Stimulated activated CD4-positive, alpha-beta T cell treated with anti-CD3 and anti-CD28 coated beads, Interleukin-15, amount 100 ng/mL, for 24 hours (primary cell): ENCODE measurements at places on chromosomes 2 and 18.

DNA sequence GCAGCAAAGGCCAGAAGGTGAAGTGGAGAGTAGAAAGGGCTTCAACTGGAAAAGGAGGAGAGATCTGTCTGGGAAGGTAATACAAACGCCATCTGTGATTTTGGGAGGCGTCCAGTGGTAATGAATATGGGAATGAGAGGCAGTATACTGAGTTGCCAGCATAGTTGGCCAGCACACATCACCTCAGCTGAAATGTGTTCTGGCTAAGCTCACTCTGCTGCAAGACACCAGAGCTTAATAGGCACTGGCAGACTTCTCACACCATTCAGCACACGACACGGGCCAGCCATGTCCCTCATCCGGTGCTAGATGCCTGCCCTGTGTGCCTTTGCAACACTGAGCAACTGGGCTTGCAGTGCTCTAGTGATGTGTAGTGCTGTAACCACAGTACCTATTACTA lies 277.1 kb downstream of the PIEZO2 start:
- no peak for DNase-seq

DNA sequence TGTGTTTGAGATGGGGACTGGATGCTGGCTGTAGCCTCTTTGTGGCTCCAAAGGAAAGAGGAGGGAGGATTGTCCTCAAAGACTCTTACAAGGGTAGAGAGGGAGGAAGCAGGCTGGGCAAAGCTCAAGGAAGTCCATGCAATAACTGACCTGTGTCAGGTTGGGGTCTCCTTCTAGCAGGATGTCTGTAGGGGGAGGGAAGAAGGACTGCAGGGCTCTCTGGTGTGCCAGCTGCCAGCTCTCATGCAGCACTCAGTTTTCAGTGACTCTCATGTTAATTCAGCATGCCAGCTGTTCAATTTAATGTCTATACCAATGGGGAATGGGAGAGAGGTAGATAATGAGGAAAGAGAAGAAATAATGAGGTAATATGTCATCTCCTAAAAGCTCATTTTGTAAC lies 85.3 kb upstream of the RANBP2 start:
- DNase-seq, result no peak

DNA sequence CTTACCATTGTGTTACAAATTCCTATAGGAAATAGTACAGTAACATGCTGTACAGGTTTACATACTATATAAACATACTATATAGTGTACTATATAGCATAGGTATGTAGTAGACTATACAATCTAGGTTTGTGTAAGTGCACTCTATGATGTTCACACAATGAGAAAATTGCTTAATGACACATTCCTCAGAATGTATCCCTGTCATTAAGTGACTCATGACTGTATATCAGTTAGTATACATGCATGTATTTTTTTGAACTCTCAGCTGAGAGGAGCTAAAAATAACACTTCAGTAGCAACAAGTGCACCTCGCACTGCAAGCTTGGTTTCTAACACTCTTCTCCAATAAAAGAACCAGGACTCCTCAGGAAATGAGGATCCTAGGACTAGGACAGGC lies 19.5 kb upstream of the ASXL3 start:
- DNase-seq, result no peak

DNA sequence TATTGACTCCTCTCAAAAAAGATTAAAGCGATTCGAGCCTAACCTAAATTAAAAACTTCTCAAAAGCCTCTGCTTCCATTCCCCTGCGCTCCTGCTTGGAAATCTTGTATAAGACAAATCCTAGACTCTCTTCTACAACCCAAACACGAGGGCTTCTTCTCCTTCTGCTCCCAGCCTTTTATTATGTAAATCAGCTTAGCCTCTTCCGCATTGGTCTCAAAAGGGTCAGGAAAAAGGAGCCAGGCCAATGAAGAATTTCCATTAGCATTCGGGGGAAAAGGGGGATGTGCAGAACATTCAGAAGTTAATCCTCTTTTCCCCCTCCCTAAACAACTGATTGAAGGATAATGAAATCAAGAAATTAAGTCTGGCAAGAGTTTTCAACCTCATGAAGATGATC lies 107.9 kb downstream of the FAM124B start:
- no peak for DNase-seq

DNA sequence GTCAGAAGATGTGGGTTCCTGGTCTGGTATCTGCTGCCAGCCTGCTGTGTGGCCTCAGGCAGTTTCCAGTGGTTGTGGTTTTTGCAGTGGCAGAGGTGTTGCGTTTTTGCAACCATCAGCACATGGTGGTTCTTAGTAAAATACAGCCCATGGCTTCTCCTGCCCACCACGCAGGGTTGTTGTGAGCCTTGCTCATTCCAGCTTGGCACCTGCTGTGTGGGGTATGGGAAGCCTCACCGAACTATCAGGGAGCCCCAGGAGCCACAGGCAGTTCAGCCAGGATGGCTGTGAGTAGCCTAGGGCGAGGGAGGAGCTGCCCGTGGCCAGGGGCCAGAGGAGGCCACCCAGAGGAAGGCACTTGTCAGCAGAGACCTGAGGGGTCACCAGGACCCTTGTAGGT lies 9.8 kb downstream of the ARID5A start:
- no peak for DNase-seq

- no peak for DNase-seq
Observed at GRCh38 chr18:13493079-13493478, 233.3 kb downstream of the FAM210A start.

DNA sequence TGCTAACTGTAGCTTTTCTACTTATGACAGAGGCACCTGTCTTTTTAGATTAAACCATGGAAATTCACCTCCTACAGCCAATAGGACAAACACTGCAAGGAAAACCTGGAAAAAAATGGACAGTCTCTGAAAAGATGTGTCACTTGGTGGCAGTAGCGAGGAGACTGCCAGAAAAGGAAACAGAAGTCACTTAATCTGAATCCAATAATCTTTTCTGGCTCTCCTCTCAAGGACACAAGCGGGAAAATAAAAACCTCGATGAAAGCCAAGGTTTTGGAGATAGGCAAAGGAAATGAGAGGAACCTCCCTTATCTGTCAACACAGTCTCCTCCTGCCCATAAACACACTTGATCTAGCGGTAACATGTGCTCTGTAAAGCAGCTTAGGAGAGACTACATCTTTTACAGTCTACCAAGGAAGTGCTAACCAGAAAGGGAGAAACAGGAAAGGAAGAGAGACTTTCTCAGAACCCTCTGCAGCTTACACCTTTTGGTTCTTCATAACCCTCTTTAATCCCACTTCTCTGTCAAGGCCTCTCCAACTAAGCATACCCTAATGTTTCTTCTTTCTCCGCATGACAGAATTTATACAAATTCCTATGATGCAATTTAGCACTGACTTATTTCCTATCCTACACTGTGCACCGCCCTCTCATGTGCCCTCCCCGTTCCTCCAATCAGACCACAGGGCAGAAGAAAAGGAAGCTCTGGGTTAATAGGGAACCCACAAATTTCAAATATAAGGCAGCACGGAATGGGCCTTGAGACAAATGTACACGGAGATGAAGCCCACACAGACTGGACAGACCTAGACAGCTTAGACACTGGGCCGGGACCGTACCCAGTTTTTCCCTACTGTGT lies 52.8 kb downstream of the CLASP1 start:
- DNase-seq, result peak; percentile 21

DNA sequence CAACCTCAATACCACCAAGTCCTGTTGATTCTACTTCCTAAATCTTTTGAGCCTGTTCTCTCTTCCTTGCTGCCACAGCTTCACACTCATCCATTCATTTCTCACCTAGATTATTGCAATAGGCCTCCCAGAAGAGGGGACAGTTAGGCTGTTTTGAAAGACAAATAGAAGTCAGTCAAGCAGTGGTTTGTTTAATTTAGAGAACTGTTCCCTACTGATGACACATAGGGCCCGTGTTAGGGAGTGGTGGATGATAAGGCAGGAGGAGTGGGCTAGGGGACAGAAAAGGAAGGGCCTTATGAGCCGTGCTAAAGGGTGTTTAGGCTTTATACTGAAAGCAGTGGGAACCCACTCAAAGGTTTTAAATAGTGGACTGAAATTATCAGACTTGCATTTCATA lies 59.6 kb upstream of the ZFP36L2 start:
- no peak for DNase-seq

GRCh38 chr18:57141208-57142129 lies 5.4 kb upstream of the BOD1L2 start:
- no peak for DNase-seq

GRCh38 chr2:222214885-222215284 lies 83.9 kb downstream of the PAX3 start:
- DNase-seq, result no peak

DNA sequence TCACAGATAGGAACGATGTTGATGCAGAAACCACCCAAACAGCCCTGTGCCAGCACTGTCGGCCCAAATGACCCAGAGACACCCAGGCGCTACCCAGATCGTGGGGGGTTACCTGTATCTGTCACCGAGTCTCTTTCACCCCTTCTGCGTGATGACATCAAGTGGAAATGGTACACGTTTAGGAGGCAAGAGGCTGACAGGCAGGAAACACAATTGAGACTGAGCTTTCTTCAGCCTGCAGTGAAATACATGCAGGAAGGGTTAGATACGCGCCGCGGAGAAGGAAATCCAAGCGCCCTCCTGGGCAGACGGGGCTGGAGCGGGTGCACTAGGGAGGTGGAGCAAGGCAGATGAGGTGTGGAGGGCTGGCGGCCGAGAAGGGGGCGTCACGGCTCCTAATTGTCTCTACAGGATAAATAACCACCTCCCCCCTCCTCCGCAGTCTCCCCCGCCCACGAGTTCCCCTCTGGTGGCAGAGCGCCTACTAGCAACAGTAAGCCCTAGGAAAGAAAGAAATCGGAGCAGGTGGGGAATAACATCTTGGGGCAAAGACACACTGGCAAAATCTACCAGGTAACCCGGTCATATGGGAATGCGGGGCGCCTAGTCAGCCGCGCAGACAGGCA lies at the start of gene RNF152:
Gene RNF152 (minus strand): TSS at position 325 of the 626 bp plus-strand sequence. CDS start 76,544 bp downstream, outside the sequence.
- DNase-seq, result peak; percentile 35

DNA sequence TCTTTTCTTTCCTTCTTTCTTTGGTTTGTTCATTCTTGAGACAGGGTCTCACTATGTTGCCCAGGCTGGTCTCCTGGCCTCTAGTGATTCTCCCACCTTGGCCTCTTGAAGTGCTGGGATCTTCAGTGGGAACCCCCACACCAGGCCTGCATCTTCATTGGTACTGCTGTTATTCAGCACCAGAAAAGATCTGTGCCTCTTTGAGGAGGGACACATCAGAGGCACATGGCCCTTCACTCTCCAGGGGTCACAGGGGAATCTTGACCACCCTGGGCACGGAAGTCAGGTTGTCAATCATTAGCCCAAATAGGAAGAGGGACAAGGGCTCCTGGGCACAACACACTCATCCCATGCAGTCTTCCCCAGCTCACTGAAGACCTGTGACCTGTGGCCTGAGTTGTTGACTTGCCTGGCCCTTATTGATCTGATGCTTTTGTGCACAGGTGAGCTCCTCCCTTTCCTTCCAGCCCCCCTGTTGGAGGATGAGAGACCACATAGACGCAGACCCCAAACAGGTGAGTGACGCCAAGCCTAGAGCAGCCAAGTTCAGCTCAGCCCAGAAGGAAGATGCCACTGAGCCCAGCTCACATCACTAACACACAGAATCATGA lies 33.0 kb upstream of the ODC1 start:
- no peak for DNase-seq

DNA sequence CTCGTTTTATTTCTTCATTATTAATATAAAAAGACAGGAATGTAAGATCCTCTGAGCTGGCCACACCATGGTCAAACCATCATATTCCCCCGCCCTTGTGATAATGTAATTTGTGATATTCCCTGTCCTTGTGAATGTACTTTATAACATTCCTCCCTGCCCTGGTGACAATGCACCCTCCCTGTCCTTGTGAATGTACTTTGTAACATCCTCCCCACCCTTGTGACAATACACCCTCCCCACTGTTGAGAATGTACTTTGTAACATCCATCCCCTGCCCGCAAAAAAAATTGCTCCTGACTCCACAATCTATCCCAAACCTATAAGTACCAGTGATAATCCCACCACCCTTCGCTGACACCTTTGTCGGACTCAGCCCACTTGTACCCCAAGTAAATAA lies 211.0 kb downstream of the MBD2 start:
- DNase-seq, result no peak

DNA sequence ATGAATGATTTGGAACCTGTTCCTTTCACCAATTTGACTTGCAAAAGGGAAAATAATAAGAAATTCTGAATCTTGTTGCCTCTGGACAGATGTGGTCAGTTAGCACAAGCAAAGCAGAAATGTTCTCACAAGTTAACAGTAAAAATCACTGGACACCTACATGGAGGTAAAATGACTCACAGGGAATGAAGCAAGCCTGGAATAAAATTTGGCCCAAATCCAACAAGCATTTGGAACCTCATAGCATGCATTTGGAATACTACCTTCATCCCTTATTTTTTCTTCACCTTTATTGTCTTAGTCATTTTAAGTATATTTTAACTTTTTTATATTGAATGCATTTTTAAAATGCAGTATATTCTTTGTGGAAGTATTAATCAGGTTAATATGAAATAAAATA lies 602.9 kb downstream of the ARHGAP15 start:
- DNase-seq, result no peak

DNA sequence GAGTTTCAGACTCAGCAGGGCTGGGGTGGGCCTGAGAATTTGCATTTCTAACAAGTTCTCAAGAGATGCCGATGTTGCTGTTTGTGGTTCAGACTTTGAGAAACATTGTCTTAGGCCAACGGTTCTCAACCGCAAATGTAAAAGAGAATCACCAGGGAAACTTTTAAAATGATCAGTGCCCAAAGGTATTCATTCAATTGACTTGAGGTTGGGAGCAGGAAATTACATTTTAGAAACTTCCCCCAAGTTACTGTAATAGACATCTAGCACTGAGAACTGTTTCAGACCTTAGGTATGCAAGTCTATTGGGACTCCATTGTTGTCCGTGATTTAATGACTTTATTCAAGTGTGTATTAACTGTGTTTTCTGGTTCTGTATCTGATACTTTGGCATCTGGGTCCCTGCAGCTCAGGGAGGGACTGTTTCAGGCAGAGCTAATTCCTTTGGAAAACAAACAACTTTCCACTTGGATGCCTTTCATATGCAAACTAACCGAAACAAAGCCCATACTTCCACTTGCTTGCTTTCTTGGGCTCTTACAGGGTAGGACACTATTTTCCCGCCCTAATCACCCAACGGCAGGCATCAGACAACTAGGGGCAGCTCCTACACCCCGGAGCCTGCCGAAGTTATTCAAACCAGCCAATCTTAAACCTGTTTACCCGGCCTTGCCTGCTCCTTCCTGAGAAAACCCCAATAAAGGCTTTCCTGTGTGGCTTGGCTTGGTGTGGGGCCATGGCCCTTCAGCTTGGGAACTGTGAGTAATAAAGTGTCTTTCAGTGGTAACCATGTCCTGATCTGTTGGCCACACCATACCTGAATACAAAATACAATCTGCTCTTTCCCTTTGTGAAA lies 97.6 kb downstream of the POLE4 start:
- DNase-seq, result no peak

GRCh38 chr2:237574894-237575868 lies 8.8 kb downstream of the PRLH start:
- no peak for DNase-seq

- DNase-seq, result peak; percentile 10
Observed at GRCh38 chr2:141911485-141912066, 219.2 kb downstream of the LRP1B start.

- DNase-seq, result no peak
Observed at GRCh38 chr2:162465430-162465829, 121.5 kb downstream of the GCA start.

GRCh38 chr2:25036221-25036559 lies 5.7 kb upstream of the EFR3B start:
- no peak for DNase-seq

GRCh38 chr2:128524183-128524582 lies 205.5 kb upstream of the HS6ST1 start:
- DNase-seq, result no peak
